ENCODE measurements at places on chromosomes 1 and 21.
A peak's percentile ranks its signal among the peaks of the same experiment; 100 is the strongest.

DNA sequence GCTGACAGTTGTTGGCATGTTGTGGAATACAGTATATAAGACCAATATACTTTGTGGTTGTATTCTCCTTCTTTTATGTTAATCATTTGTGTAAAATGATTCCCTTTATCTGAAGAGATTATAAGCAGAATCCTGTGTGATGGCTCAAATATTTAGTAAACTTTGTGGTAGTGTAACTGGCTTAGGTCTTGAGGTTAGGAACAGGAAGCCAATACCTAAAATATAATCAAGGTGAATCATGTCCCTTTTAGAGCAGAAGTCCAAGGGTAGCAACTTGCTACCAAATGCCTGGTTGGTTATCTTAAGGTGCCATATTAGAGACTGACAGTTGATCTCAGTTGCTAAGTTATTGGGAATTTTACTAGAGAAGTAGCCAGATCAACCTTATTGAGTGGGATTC lies 398.5 kb upstream of the ADAMTS5 start:
- DNase-seq = no peak

- DNase-seq = no peak
Measured at GRCh38 chr1:156803086-156803851, 13.4 kb downstream of the SH2D2A start.

DNA sequence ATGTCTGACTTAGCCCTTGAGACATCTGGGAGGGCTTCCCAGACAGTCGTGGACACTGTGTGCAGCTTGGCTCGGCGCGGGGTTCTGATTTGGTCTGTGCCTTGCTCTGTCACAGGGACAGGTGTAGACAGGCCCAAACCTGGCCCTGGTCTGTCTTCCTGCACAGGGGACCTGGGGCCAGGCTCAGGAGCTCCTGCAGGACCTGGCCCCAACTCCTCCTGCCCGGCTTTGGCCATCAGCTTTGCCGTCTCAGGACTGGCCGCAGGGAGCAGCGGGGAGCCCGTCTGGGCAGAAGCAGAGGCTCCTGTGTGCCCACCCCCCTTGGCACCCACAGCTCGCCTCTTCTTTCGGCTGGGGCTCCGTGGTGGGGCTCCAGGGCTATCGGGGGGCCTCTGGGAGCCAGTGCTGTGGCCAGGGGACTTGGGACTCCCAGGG lies 1.7 kb downstream of the PERM1 start:
- no peak for DNase-seq

DNA sequence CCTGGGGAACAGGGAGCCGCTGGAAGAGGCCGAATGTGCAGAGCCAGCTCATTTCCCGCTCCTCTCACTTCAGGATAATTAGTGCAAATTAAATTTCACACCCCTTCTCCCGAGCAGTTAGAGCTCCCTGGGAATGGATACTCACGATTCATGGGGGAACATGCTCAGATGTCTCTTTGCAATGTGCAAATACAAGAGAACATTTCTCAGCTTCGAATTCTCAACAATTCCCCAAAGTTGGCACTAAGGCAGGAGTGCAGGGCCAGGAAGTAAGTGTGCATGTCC lies 54.9 kb downstream of the CAMK2N1 start:
- DNase-seq = no peak

DNA sequence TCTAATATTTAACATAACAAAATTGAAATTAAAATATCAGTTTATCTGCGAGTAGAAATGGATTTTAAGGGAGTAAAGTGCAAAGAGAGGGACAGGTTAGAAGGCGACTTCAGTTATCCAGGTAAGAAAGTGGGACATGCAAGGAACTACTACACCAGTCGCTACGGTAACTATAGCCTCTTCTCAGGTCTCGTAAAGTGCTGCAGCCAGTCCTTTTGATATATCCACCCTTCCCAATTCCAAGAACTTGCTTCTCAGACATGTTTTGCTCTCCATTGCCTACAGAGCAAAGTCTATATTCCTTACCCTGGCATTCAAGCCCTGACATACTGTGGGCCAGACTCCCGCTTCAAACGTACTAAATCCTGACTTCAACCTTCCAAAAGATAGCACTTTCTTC lies 2.5 kb downstream of the COA7 start:
- no peak for DNase-seq

- no peak for DNase-seq
Measured at GRCh38 chr1:230821346-230821745, 47.0 kb downstream of the C1orf198 start.

- no peak for DNase-seq
Measured at GRCh38 chr1:48005253-48006117, 8.3 kb upstream of the TRABD2B start.

DNA sequence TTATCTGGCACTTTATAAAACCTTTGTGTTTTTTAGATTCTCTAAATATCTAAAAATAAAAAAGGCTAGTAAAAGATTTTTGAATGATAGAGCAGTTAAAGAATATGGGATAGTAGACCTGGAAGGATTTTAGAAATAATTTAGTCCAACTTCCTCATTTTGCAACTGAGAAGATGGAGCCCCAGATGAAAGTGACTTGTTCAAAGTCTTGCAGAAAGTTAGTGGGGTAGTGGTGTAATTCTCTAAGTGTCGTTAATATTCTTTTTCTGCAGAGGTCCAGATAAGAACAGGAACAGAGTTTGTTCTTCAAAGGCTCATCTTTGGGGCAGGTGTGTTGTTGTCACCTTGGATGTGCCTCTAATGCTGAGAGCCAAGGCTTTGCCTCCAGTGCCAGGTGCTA lies 159.5 kb downstream of the DISC1 start:
- DNase-seq = no peak

GRCh38 chr1:16971341-16972188 lies 8.9 kb downstream of the MFAP2 start:
- DNase-seq = no peak

GRCh38 chr21:37398697-37399096 lies 32.1 kb downstream of the DYRK1A start:
- DNase-seq = no peak

GRCh38 chr1:62175568-62176179 lies 19.0 kb upstream of the L1TD1 start:
- DNase-seq = peak; percentile 1

Measured in stimulated activated CD8-positive, alpha-beta memory T cell treated with anti-CD3 and anti-CD28 coated beads, Interleukin-2, amount 100 ng/mL, for 1 hour (primary cell).